ACHN (cell line): ENCODE measurements at places on chromosomes 16 and 17.

DNA sequence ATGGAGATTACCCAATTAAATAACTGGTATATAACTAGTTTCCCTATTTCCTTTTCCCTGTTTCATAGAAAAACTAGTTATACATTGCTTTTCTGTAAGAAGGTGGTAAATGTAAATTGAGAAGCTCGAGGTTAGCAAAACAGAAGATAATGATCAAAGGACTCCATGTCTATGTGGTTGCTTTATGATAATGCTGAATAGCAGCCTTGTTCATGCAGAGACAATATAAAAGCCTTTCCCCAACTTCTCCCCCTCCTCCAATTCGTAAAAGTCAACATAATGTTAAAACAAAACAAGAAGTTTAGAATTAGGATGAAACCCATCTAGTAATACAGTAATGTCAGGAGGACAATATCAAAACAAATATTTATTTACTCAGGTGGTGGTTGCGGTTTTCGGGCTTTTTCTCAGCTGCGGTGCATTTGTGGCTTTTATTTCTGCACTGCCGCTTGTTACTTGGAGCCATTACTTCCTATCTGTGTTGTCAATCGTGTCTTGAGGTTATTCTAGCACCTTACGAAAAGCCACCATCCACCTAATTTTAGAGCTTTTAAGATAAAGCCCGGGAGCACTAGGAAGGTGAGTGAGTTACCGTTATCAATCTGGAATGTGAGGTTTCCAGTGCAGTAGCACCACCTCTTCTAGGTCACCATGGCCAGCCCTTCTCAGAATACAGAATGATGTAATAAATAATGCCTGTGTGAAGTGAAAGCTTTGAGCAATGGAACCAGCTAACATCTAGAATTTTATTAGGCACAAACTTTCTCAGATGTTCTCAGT, 297.5 kb downstream of the CDH13 start:
- no peak for DNase-seq

- DNase-seq: no peak
Measured at GRCh38 chr17:16215965-16216316, 607 bp upstream of the NCOR1 start.

GRCh38 chr16:178668-179015, 1.6 kb upstream of the HBQ1 start:
- DNase-seq: no peak

DNA sequence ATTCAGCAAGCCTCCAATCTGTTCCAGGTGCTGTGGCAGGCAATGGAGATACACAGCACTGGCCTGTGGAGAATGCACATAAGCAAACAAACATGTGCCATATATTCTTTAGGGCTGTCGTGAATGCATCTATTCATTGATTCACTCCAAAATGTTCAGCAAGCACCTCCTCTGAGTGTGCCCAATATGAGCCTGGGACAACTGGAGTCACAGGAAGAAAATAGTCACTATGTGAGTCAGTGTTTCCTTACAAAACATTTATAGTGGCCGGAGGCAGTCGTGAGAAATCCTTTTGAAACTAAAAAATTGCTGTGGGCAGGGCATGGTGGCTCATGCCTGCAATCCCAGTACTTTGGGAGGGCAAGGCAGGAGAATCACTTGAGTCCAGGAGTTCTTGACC, 310.1 kb downstream of the CA10 start:
- no peak for DNase-seq

- DNase-seq: peak; percentile 25
Measured at GRCh38 chr16:48592839-48593429, 17.0 kb downstream of the N4BP1 start.

GRCh38 chr17:18860161-18860972, 2.4 kb downstream of the PRPSAP2 start:
- DNase-seq: no peak

GRCh38 chr17:73623818-73624217, 20.4 kb downstream of the SDK2 start:
- no peak for DNase-seq

DNA sequence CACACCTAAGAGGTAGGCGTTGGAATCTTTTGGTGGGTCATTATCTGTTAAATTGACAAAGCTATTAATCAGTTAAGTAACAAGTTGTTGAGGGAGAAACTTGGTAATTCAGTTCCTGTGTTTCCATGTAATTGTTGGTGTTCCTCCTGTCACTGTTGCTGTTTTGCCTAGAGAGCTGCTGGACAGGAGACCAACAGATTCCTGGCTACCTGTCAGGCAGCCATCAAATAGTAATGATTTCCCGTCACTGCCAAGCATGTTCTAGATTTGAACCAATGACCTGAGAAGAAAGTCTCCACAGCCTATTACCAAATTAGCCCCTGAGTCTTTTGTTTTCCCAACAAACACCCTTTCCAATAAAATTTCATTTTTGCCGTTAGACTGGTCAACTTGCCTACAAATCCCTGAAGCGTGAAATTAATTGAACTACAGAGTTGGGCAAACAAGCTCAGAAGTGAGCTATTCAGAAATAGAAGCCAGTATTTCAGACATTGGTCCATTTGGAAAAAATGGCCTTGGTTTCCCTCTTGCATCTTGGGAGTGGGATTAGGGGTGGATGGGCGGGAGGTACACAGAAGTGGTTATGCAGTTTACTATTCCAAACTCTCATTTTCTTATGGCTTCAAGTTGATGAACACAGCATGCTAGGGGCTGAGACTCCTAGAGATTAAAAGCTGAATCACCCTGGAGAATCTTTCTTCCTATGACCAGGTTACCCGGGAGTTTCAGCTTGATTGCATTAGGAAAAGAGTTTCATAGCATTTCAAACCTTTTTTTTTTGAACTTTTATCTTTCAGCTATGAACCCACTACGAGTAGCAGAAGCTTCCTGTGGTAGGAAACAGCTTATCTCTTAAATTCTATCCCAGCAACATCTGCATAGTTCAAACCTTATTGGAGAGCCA, 262.8 kb upstream of the MAF start:
- DNase-seq: no peak

DNA sequence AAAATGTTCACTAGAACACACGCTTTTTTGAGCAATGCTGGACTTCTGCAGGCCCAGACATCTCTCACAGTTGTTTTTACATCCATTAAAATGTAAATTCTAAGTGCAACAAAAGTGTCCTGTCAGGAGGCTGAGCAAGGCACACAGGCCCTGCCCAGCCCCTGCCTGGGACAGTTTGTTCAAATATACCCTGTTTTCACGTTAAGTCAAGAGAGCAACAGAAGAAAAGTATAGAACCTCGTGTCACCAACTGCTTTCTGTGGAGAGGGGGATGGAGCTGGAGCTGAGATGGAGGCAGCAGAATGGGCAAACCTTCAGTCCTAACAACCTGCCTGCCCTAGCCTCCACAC, 4.3 kb upstream of the HOXB2 start:
- no peak for DNase-seq

DNA sequence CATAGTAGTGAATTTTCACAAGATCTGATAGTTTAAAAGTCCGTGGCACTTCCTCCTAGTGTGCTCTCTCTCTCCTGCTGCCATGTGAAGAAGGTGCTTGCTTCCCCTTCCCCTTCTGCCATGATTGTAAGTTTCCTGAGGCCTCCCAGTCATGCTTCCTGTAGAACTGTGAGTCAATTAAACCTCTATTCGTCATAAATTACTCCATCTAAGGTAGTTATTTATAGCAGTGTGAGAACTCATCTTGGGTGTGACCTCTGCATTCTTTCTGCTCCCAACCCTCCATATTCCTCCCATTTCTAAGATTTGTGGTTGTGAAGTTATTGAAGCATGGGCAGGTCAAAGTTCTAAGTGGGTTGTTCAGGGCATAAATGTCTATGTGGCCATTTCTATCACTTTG, 62.1 kb upstream of the ADAMTS18 start:
- no peak for DNase-seq

DNA sequence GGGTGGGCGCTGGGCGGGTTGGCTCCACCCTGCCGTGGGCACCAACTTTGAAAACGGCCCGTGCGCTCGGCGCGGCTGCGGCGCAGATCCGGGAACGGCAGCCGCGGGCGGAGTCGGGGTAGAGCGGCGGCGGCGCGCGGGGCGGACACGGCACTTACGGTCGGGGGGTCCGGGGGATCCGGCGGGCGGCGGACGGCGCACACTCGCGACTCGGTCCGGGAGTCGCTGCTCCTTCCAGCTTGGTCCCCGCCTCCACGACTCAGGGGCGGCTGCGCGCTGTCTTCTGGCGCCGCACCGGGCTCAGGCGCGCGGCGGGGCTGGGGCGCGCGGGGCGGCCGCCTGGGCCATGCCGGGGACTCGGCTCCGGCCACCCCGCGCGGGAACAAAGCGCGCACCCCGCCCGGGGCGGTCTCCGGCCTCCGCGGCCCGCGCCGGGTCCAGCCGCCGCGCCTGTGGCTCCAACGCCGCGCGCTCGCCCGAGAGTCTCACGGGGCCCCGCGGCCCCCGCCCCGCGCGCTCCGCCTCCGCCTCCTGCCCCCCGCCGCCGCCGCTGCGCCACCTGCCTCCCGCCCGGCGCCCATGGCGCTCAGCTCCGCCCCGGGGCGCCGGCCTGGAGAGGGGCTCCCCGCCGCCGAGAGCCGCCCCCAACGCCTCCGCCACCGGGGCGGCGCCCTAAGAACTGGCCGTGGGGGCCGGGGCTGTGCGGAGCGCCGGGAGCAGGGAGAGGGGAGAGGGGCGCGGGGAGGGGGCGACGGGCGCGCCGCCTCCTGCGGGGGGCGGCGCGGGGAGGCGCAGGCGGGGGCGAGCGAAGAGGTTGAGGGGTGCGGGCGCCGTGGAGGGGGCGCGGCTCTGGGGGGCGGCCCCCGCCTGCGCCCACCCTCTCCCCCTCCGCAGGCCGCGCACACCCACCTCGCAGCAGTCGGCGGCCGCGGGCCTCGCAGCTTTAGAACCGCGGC, 35.9 kb downstream of the CBFA2T3 start:
- no peak for DNase-seq

DNA sequence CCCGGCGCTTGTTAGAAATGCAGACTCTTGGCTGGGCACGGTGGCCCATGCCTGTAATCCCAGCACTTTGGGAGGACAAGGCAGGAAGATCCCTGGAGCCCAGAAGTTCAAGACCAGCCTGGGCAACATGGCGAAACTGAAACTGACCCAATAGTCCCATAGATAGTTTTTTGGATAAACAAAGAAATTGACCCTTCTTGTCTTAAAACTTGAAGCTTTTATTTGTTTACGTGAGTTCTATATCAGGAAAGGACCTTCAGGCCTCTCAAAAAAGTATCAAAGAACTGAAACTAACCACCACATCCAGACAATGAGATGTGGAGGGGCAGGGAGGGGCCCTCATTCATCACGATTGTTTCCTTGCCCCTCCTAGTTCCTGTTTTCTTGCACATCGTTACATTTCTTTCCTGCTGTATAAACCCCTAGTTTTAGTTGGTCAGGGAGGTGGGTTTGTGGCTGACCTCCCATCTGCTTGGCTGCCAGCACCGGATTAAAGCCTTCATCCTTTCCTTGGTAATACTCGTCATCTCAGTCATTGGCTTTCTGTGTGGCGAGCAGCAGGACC, 29.9 kb upstream of the PRM1 start:
- DNase-seq: no peak

DNA sequence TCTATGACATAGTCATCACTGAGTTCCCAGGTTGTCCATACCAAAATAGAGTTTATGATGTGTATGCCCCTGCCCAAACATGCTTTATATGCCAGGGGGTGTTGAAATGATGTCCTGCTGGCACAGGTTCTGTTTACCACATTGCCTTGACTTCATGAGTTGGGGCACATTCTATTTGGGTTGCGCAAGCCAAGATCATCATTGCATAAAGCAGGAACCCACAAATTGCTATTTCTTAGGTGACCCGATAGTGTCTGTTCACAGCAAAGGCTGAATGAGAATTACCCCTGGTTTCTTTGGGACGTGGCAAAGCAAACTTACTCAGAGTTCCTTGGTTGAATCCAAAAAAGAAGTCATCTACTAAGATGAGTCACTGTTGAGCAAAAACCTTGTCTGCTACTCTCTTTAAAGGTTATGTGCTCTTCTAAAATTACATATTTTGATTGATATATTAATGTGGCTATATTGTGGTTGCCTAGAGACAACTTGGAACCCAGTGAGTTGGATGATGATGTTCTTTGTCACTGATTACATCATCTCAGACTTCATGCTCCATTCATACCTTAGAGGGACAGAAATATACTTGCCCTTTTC, 912.6 kb upstream of the SOX9 start:
- no peak for DNase-seq

GRCh38 chr16:8924214-8924613, 39.5 kb downstream of the USP7 start:
- DNase-seq: no peak

DNA sequence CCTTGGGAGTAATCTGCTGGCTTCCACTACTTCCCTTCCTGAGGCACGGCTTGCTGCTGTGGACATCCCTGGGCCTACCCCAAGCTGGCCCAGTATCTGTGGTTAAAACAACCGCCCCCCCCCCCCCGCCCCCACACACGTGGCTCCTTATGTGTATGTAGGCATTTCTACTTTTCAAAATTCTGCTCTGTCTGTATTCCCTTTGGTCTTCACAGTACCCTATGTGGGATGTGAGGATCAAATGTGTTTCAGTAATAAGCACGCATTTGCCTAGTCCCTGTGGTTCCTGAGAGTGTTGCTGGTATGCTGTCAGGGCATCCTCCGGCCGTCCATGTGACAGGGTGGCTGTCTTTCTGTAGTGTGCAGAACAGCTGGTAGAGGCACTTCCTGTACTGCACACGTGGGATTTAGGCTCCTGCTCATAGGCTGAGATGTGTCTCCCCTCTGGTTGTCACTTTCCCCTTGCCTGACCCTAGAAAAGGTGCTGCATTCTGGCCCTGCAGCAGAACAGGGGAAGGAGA, 2.2 kb downstream of the NT5M start:
- no peak for DNase-seq

DNA sequence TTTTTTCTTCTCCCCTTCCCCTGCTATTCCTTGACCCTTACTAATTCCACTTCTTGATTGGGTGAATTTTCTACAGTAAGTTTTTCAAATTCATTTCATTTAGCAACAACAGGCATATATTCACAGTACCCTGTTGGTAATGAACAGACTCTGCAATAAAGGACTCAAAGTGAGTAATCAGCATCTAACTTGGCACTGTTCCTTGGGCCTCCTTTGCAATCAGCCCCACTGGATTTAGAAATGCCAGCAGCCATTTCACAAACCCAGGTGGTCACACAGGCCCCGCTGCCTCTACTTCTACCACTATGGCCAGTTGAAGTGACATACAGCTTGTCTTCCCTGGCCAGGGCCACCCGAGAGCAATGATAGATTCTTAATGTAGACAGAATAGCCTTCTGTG, 113.8 kb downstream of the CYB561 start:
- DNase-seq: no peak

DNA sequence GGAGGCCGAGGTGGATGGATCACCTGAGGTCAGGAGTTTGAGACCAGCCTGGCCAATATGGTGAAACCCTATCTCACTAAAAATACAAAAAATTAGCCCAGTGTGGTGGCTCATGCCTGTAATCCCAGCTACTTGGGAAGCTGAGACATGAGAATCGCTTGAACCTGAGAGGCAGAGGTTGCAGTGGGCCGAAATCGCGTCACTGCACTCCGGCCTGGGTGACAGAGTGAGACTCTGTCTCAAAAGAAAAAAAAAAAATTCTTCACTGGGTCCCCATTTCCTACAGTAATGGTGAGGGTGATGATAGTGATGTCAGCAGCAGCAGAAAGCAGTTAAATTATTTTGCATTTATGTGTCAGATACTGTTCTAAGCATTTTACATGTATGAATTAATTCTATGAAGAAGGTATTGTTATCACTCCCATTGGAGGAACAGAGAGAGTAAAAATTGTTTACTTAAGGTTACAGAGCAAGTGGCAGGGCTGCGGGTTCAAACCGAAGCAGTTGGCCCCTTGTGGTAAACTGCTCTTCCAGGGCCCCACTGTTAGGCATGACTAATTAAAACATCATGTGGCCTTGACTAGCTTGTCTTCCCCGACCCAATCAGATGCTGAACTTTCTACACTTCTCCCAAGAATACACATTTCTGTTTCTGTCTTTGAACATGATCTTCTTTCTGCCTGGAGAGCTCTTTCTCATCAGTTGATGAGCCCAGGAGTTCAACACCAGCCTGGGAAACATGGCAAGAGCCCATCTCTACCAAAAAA, 45.8 kb downstream of the STAT3 start:
- no peak for DNase-seq
